Retinal pigment epithelial cell (primary cell): ENCODE measurements at places on chromosomes 7 and 10.

GRCh38 chr10:53298443-53298842, 525.9 kb upstream of the MBL2 start:
- DNase-seq = no peak

DNA sequence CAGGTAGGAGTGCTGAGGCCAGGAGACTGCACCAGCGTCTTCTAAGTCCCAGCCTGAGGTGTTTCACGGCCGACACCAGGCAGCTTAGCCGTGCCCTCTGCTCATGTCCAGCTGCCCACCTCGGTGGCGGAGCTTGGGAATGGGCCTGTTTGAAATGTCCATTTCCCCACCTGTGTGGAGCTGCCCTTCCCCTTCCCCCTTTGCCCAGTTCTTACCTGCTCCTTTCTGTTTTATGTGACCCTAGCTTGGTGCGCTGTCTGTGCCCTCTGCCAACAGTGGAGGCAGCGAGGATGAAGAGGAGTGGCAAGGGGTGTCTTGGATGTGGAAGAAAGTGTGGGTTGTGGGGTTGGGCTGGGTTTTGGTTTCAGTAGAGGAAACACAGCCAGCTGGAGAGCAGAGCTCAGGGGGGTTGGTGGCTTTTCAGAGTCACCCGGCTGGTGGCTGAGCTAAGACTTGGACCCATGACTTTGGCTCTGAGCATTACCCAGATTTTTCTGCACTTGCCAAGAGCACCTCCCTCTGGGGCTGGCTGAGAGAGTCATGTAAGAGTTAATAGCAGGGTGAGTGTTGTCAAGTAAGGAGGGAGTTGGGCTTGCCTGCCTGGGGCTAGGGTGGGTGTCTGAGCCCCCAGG, 37.4 kb downstream of the GBX1 start:
- no peak for DNase-seq

DNA sequence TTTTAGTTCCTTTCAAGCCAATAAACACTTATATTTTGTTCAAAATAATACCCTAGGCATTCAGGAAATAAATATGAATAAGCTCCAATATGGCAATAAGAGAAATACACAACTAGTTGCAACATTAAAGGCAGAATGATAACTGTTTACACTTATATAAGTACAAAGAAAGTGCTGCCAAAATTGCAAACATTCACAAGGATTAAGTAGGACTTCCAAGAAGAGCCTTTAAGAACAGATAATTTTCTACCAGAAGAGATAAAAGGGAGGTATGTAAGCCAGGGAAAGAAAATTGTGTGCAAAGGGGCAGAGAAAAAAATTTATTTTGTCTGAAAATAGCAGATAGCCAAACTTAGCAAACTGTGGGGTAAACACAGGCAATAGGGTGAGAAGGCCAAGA, 83.8 kb downstream of the CTNNA3 start:
- DNase-seq = no peak

DNA sequence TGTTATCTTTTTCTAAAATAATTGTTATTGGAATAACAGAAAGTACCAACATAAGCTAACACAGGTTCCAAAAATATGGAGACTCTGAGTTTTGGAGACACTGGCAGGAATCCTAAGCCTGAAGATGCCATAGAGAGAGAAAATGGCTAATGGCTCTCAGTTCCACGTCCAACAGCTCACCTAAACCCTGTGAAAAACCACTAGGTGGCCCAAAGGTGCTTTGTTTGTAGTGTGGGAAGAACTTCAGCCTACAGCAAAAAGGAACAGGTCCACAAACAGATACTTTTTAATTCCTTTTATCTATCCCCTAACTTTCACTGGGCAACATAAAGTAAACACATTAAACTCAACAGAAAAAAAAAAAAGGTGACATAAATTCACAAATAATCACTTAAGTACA, 272.3 kb downstream of the SEMA3D start:
- DNase-seq = no peak

DNA sequence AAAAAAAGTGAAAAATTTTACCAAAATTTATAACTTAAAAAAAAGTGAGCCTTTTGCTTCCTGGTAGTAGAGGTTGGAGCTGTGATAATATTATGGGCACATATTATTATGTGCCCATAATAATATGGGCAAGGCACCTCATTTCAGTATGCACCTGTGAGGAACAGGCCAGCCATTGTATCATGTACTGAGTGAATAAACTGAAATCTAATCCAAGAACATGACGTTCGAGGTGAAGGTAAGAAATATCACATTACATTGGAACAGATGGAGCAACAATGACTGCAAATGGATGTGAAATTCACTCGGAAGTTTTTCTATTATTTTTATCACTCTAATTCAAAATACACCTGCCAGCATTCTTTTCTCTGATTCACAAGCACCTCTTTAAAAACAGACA, 216.0 kb downstream of the KLF6 start:
- no peak for DNase-seq

- no peak for DNase-seq
Observed at GRCh38 chr10:127259347-127259746, 63.0 kb upstream of the INSYN2A start.

GRCh38 chr7:121521711-121522400, 125.7 kb upstream of the FAM3C start:
- DNase-seq = no peak

DNA sequence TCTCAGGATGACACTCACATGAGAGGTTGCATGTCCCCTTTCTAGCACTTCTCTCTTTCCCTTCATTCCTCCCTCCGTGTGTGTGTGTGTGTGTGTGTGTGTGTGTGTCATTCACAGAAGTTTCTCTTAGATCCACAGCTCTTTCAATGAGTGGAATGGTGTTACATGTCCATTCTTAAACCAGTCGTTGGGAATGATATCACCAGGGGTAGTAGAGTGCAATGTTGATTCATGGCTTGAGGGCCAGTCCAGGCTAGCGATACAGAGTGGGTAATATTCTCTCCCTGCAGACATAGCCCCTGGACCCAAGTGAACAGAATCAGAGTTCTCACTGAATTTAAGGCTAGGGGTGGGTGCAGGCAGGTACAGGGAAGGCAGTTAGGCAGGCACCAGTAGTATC, 187.8 kb downstream of the SDK1 start:
- no peak for DNase-seq

DNA sequence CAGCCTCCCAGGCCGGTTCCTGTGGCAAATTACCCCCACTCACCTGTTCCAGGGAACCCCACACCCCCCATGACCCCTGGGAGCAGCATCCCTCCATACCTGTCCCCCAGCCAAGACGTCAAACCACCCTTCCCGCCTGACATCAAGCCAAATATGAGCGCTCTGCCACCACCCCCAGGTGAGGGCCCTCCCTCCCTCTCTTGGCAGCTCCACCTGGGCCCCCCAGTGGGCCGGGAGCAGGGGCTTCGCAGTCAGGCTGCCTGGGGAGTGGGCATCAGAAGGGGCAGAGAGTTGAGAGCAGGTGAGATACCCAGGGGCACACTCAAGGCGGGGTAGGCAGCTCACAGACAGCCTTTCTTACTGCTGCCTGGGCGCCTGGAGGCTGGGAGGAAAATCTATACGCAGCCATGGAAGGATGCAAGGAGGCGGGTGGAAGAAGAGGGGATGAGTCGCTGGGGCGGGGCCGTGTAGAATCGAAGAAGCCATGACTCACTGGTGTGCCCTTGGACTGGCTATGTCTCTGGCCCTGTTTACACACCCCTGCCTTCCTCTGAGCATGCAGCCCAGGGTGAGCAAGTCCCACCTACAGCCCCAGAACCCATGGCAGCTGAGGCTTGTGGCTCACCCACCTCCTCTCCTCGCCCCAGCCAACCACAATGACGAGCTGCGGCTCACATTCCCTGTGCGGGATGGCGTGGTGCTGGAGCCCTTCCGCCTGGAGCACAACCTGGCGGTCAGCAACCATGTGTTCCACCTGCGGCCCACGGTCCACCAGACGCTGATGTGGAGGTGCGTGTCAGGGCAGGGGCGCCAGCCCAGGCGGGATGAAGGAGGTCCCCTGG, 48.6 kb upstream of the PPIF start:
- DNase-seq = peak; percentile 43

GRCh38 chr10:67612577-67613537, 83.1 kb downstream of the CTNNA3 start:
- DNase-seq = no peak

DNA sequence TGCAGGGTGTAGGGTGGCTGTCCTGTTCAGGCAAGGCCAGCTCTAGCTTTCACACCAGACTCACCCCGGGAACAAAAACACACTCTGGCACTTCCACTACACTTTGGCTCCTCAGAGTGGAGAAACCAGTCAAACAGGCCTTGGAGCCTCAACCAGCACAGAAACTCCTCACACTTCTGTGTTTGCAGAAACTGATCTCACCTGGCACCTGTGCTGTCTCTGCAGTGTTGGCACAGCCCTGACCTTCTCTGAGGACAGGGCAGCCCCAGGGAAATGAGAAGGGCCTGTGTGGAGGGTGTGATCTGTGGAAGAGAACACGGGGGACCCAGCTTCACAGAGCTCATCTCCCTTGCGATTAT, 4.1 kb upstream of the CALML5 start:
- no peak for DNase-seq

DNA sequence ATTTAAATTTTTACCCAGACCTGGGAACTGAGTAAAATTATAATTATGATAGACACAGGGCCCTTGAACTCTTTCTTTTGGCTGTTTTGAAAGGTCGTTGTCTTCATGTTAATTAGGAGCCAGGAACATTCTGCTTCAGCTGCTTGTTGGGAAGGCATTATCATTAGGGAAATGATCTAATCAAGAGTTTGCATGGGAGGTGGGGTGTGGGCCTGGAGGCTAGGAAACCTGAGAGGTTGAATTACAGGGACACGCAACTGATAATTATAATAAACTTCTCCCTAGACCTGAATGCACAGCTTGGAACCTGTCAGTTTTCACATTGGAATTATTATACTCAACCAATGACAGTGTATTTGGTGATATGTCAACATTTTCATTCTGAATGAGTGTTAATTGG, 237.7 kb downstream of the CACNB2 start:
- DNase-seq = no peak

DNA sequence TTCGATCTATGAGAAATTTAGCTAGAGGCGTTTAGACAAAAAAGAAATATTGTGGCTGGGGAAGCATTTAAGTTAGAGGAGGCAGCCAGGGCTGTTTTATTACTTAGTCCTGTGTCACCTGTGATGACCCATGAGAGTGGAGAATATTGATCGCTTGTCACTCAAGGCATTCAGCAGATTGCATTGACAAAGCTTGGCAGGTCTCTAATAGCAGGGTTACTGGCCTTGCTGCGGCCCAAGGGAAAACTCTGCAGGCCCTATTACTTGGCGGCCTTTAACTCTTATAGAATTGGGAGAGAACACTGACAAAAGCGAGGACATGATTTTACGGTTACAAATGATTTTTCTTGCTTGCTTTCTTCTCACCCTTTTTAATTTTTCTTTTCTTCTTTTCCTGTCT, 473.5 kb downstream of the AUTS2 start:
- DNase-seq = no peak

DNA sequence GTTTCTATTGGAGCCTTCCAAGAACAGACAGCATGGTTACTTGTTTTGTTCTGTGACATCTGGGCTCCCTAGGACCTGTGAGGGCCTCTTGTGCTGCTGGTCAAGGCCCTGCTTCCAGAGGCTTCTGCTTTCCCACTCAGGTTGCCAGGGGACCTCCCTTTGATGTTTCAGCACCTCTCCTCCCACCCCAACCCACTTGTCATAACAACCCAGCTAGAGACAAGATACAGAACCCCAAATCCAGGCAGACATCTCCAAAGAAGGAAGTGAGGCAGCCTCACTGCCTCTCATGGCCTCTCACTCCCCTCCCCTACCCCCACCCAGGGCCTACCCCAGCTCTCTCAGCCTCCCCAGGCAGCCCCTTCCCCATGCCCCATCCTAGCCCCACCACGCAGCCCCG, 11.3 kb downstream of the NFKB2 start:
- no peak for DNase-seq

DNA sequence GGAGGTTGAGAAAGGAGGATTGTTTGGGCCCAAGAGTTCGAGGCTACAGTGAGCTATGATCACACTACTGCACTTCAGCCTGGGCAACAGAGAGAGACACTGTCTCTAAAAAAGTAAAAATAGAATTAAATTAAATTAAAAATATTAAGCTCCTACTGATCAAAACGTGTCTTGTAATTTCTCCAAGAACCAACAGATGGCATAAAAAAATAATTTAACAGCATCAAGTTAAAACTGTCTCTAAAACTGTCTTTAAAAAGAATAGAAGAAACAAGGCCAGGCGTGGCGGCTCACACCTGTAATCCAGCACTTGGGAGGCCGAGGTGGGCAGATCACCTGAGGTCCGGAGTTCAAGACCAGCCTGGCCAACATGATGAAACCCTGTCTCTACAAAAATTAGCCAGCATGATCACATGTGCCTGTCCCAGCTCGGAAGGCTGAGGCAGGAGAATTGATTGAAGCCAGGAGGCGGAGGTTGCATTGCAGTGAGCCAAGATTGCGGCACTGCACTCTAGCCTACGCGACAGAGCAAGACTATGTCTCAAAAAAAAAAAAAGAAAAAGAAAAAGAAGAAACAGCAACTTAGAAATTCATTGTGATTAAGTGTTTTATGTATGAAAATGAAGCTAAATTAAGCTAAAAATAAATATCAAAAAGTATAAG, 24.5 kb downstream of the MTPAP start:
- DNase-seq = no peak

DNA sequence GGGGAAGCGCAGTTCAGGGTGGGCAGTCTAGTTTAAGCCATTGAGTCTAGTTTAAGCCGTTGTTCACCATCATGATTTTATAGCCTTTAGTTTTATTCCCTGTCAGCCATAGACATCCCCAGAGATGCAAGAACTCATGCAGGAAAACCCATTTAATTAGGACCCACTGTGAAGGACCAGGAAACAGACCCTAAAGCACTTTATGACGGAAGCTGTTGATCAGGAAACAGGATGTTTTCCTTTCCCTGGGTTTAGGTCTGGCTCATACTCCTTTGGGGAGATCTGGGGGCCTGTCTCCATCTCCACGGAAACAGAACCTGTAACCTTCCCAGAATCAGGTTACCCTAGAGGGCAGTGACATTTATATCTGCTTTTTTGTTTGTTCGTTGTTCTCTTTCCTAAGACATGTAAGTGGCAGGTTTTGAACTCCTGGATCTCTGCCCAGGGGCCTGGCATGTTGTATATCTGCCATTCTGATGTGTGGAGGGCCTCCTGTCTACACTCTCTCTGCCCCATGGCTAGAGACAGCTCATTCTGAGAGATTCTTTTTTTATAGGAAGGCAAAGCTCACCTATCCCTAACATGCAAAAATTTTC, 657.2 kb upstream of the GALNT17 start:
- DNase-seq = no peak
